ENCODE measurements at places on chromosomes 12 and 14.

- DNase-seq = no peak
Measured at GRCh38 chr12:118292836-118293235, 79.9 kb downstream of the TAOK3 start.

- DNase-seq = no peak
Measured at GRCh38 chr12:106120519-106121105, 18.1 kb downstream of the NUAK1 start.

- no peak for DNase-seq
Measured at GRCh38 chr12:84772281-84772680, 140.3 kb downstream of the SLC6A15 start.

GRCh38 chr12:109689426-109689825, 24.2 kb upstream of the FAM222A start:
- no peak for DNase-seq

DNA sequence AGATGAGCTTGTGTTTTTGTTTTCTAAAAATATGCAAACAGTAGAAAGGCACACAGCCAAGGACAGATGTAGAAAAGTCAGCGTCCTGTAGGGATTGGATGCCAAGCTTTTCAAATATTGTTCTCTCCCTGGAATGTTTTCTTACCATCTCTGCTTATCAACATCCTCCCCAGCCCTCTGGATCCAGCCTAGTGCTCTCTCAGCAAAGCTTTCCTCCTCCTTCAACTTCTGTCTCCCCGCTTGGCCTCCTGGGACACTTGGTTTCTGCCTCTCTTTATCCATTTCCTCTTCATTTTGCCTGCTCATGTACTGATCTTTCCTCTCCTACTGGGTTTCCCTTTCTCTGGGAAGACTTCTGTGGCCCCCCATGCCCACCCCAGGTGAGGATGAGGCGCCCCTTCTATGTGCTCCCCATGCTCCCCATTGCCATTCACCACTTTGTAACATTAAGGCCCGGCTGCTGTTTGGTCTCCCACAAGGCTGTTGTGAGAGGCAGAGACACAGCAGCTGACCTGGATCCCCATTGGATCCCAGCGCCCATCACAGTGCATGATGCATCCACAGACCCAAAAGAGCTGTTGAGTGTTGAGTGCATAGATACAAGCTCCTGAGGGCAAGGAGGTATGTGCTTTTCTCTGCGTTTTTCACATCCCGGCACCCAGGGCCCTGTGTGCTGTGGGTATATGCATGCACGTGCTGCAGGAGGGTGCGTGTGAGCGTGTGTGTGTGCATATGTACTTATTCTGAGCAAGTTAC, 38.2 kb downstream of the EVL start:
- DNase-seq = no peak

DNA sequence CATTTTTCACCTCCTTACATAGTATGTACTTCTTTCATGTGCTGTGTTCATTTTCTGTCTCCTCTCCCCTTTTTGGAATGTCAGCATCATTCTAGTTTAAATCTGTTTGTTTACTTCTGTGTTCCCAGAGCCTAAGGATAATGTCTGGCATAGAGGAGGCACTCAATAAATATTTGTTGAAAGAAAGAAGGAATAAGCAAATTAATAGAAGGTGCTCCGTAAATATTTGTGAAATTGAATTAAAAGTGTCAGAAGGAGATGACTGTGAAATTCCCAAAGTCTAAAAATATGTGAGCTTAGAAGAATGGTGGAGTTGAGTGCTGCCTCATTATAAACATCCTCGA, 3.3 kb upstream of the CDKN1B start:
- DNase-seq = no peak

DNA sequence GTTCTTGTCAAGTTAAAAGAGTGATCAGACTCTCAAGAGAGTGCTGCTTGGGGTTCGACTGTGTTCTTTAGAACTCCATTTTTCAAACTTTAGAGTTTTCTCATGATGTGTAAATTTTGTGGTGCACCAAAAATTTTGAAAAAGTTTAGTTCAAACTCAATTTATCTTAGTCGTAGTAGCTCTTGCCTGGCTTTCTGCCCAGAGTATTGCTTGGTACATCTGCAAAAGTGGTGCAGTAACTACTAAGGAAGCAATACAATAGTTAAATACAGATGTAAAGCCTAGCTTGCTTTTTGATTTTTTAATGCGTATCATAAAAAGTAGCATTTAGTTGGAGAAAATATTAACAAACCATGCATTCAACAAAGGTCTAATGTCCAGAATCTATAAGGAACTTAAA, 9.5 kb upstream of the CCDC91 start:
- DNase-seq = no peak

- no peak for DNase-seq
Measured at GRCh38 chr12:104275689-104276088, 27.9 kb upstream of the EID3 start.

DNA sequence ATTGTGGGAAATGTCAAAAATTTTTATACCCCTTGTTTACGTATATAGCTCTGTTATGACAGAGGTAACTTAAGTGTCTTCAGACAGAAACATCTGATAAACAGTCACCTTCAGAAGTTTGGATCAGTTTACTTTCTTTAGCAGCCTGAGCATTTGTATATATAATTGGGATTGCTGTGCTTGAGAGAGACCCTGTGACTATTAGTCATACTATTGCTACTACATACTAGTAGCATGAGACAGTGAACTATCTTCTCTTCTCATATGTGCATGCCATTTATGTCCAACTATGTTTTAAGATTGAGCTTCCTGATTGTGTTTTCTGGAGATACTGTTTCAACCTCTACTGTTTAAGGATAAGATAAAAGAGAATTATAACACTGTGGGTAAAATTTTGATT, 101.5 kb downstream of the PDE6H start:
- DNase-seq = no peak

DNA sequence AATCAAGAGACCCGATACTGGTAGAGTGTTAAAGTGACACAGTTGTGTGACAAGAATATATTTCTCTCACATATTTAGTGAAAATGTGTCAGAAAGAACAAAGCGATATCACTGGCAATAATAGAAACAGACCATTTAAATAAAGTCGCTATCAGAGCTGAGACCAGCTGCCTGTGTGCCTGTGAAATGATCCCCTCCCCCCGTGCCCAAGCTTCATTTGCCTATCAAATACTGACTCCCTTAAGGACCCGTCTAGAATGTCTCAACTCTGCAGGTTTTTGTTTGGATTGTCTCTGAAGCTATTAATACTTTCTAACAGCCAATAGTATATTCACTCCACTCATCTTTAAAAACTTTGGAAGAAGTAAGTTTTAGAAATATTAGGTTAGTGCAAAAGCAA, 98.9 kb downstream of the EGLN3 start:
- no peak for DNase-seq
